ENCODE measurements at places on chromosomes 6 and 20. TPM values are rescaled to one million over a fixed set of nuclear protein-coding genes. Genes with fewer than 3 reads are reported as not detected.

The EPHA7 gene
- 55.4 TPM for total RNA-seq

The SLC22A16 gene
- total RNA-seq: not detected

The EEF1A2 gene
- 0.34 TPM for total RNA-seq

The C20orf141 gene
- not detected for total RNA-seq

DNA sequence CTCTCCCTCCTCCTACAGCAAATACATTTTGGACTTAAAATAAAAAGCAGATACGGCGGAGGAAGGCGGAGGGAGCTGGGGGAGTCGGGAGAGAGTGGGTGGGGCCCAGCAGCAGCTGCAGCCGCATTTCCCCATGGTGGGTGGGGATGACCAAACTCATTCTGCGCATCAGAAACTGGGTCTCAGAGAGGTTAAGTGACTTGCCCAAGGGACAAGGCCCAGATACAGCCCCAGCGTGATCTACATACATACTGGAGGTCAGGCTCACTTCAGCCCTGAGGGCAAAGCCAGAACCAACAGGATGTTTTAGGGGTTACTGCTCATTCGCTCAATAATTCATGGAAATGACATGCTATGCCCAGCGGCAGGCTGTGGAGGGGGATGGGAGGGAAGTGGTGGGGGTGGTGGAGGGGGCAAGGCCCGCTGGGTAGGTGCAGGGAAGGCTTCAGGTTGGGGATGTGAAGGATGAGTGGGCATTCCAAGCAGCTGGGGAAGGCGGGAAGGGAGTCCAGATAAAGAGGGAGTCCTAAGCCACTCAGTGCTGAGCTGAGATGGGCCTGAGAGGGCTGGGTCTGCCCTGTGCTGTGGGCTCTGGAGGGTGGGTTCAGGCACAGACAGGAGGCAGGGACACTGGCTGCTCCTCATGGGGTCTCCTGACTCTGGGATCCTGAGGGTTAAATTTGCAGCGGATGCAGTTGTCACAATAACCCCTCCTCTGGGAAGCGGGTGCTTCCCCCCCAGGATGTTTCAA lies 31.0 kb downstream of the DLGAP4 start:
- no peak for DNase-seq
- no peak overlapping the region for H3K27ac ChIP-seq
- H3K4me1 ChIP-seq: no peaks in the 10 kb centered on the region
- peaks cover 55% of the 10 kb centered on the region for H3K27me3 ChIP-seq
- no peaks in the 10 kb centered on the region for H3K36me3 ChIP-seq

- no peak overlapping the region for H3K27ac ChIP-seq
- H3K4me1 ChIP-seq: peaks cover 4% of the 10 kb centered on the region
- no peak overlapping the region for H3K4me3 ChIP-seq
- peaks cover 2% of the 10 kb centered on the region for H3K27me3 ChIP-seq
Measured at GRCh38 chr6:72035486-72035885, 149.1 kb downstream of the RIMS1 start.

- peaks cover 2% of the 10 kb centered on the region for H3K27me3 ChIP-seq
- DNase-seq: no peak
- H3K27ac ChIP-seq: no peak overlapping the region
- H3K36me3 ChIP-seq: peaks cover 3% of the 10 kb centered on the region
Measured at GRCh38 chr6:160766657-160766988, 64.6 kb downstream of the PLG start.

GRCh38 chr6:148027201-148027600 lies 315.4 kb upstream of the SASH1 start:
- H3K4me1 ChIP-seq: no peaks in the 10 kb centered on the region
- H3K4me3 ChIP-seq: no peak overlapping the region
- no peak overlapping the region for H3K27ac ChIP-seq
- DNase-seq: no peak
- peaks cover 4% of the 10 kb centered on the region for H3K36me3 ChIP-seq
- H3K27me3 ChIP-seq: no peaks in the 10 kb centered on the region

DNA sequence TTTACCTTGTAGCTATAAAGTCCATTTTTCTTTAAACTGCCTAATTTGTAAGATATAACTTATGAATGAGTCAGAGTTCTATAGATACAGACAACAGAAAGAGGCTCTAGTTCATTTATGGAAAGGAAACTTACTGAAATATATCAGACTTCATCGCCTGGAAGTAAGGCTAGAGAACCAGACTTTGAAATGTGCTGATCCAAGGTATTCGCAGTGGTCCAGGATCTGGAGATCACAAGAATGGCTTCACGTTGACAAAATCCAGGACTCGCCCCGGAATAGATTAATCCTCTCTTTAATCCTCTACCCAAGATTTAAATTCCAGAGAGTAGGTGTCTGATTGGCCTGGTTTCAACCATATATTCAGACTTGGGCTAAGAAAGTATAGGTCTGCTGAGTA lies 69.1 kb upstream of the LOC128125822 start:
- no peaks in the 10 kb centered on the region for H3K27me3 ChIP-seq
- no peaks in the 10 kb centered on the region for H3K36me3 ChIP-seq
- H3K4me1 ChIP-seq: no peaks in the 10 kb centered on the region
- no peak for DNase-seq
- H3K4me3 ChIP-seq: no peak overlapping the region
- H3K27ac ChIP-seq: no peak overlapping the region

- peaks cover 9% of the 10 kb centered on the region for H3K4me1 ChIP-seq
- no peak overlapping the region for H3K4me3 ChIP-seq
- no peak overlapping the region for H3K27ac ChIP-seq
- no peaks in the 10 kb centered on the region for H3K36me3 ChIP-seq
Measured at GRCh38 chr6:10373642-10374359, 41.1 kb downstream of the TFAP2A start.

- no peaks in the 10 kb centered on the region for H3K4me1 ChIP-seq
- DNase-seq: no peak
Measured at GRCh38 chr20:21162631-21163030, 36.7 kb downstream of the KIZ start.

GRCh38 chr6:34580707-34581560 lies 24.8 kb upstream of the SPDEF start:
- H3K27ac ChIP-seq: no peak overlapping the region
- H3K36me3 ChIP-seq: no peaks in the 10 kb centered on the region
- no peak overlapping the region for H3K4me3 ChIP-seq
- no peaks in the 10 kb centered on the region for H3K27me3 ChIP-seq

GRCh38 chr20:52631469-52631868 lies 340.7 kb upstream of the TSHZ2 start:
- no peak overlapping the region for H3K27ac ChIP-seq
- no peaks in the 10 kb centered on the region for H3K36me3 ChIP-seq
- no peaks in the 10 kb centered on the region for H3K27me3 ChIP-seq
- H3K4me3 ChIP-seq: no peak overlapping the region
- no peaks in the 10 kb centered on the region for H3K4me1 ChIP-seq
- no peak for DNase-seq

DNA sequence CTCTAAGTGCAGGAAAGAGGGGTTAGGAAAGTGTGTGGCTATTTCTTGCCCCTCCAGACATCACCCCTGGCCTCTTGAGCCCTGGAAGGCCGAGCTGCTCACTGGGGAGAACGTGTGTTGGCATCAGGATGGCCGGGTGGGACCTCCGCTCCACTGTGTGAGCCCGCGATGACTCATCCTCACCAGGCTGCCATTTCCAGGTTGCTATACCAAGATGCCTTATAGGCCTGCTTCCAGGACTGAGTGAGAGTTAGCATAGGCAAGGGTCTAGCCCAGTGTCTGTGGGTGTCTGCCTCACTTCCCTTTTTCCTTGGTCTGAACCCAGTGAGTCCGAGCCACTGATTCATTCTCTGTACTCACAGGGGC lies 105.0 kb downstream of the MRPL14 start:
- no peak overlapping the region for H3K27ac ChIP-seq
- H3K4me3 ChIP-seq: no peak overlapping the region
- no peak for DNase-seq
- peaks cover 2% of the 10 kb centered on the region for H3K36me3 ChIP-seq
- H3K27me3 ChIP-seq: peaks cover 10% of the 10 kb centered on the region
- H3K4me1 ChIP-seq: peaks cover 23% of the 10 kb centered on the region

- no peak overlapping the region for H3K27ac ChIP-seq
- no peak overlapping the region for H3K4me3 ChIP-seq
- no peaks in the 10 kb centered on the region for H3K36me3 ChIP-seq
- no peak for DNase-seq
- H3K4me1 ChIP-seq: no peaks in the 10 kb centered on the region
Measured at GRCh38 chr6:27049863-27050781, 197.4 kb upstream of the PRSS16 start.

DNA sequence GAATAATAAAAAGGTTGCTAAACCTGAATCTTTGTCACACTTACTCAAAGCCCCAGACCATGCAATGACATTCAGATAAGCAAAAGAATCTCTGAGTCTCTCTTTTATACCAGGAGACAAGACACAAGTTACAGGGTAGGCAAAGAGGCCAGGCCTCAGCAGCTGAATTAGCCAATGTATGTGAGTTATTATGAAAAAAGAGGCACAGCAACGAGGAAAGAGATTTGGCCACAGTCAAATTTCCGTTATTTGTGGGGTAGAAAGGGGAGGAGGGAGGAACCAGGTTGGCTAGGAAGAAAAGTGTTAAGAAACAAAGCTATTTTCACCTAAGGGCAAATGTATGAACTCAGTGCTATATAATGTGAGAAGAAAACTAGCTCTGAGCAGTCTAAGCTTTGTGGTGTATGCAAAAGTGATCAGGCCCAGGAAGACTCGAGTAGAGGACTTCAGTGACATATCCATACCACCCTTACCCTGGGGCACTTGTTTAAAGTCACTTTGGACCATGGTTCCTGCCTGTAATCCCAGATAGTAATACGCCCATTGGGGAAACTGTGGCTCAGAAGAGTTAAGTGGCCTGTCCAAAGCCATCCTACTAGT lies 19.1 kb downstream of the IPCEF1 start:
- no peaks in the 10 kb centered on the region for H3K27me3 ChIP-seq
- H3K36me3 ChIP-seq: no peaks in the 10 kb centered on the region
- no peak overlapping the region for H3K4me3 ChIP-seq
- H3K27ac ChIP-seq: no peak overlapping the region
- peaks cover 4% of the 10 kb centered on the region for H3K4me1 ChIP-seq
- DNase-seq: no peak

GRCh38 chr20:48984575-48985219 lies 61.4 kb upstream of the CSE1L start:
- no peaks in the 10 kb centered on the region for H3K27me3 ChIP-seq
- H3K27ac ChIP-seq: no peak overlapping the region
- H3K4me3 ChIP-seq: no peak overlapping the region
- no peak for DNase-seq

DNA sequence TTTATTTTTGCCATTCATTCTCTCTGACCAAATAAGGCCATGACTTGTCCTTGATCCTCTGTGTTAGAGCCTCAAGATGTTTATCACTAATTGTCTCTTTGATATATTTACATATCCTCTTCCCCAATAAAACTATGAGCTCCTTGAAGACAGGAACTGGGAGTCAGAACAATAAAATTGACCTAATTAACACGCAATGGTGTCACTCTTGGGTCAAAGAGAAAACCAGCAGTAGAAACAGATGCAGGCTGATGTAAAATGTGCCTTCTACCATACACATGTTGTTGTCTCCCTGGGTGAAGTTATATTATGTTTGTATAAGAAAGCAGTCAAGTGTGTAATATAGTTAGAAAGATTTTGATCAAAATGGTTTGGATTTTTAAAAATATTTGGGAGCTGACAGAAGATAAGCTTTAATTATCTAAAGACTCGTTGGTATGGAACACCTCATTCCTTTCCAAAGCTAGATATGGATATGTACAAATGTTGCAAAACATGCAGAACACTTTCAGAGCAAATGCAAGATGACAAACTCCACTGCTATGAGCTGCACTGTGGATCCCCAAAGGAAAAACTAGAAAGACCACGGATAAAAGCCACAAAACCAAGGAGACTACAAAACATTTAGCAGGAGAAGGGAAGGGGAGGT lies 109.7 kb upstream of the STMND1 start:
- no peak for DNase-seq
- H3K4me3 ChIP-seq: no peak overlapping the region
- no peaks in the 10 kb centered on the region for H3K4me1 ChIP-seq
- no peak overlapping the region for H3K27ac ChIP-seq
- H3K27me3 ChIP-seq: no peaks in the 10 kb centered on the region
- peaks cover 4% of the 10 kb centered on the region for H3K36me3 ChIP-seq

DNA sequence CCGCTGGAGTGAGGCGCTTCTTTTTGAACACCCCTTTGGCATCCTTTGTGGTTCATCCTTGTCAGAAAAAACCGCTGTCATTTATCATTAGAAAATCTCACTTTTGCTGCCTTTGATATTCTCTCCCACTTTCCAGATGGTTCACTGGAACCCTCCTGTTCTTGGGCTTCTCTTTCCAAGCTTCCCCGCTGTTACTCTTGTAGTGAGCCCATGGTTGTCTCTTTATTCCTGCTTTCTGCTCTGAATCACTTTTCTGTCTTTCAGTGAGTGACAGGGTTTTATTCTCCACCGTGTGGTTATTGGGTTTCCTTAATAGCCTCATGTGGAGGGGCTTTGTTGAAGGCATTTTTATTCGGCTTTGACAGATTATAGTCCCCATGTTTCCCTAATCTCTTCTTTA lies 117.0 kb downstream of the FARS2 start:
- no peaks in the 10 kb centered on the region for H3K36me3 ChIP-seq
- H3K27me3 ChIP-seq: no peaks in the 10 kb centered on the region
- no peak overlapping the region for H3K27ac ChIP-seq
- H3K4me3 ChIP-seq: no peak overlapping the region
- DNase-seq: no peak
- H3K4me1 ChIP-seq: no peaks in the 10 kb centered on the region

GRCh38 chr6:160735523-160735922 lies 33.5 kb downstream of the PLG start:
- no peaks in the 10 kb centered on the region for H3K36me3 ChIP-seq
- DNase-seq: no peak
- H3K27me3 ChIP-seq: peaks cover 8% of the 10 kb centered on the region
- H3K27ac ChIP-seq: no peak overlapping the region

- peaks cover 16% of the 10 kb centered on the region for H3K4me1 ChIP-seq
- H3K36me3 ChIP-seq: no peaks in the 10 kb centered on the region
Measured at GRCh38 chr6:2688401-2689064, 62.2 kb downstream of the MYLK4 start.

DNA sequence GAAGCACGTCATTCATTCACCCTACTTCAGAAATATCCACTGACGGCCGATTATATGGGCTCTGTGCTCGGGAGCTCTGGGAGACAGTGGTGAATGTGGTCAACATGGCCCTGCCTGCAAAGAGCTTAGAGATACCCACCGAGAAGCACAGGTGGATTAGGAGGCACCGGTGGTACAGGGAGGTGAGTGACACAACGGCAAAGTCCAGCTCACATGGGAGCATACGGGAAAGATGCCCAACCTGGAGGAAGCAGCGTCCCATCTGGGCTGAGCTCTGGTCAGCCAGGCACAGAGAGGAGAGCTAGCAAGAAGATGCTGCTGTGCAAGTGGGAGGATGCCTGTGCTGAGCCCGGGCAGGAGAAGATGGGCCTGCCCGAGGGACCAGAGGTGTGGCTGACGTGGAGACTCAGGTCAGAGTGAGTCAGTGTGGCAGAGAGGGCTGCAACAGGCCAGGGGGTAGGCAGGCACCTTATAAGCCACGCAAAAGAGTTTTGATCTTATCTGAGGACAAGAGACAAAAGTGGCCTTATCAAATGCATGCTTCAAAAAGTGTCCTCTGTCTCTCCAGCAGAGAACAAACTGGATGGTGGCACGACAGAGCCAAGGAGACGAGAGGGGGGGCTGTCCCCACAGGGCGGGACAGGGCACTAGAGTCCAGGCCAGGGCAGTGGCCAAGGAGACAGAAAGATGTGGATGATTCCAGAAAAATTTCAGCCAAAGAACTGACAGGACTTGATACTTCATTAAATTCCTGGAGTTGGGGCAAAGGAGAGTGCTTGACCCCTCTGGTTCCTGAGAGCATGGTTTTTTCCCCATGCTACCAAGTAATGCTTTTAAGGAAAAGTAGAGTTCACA lies 214.6 kb upstream of the SNX9 start:
- H3K27me3 ChIP-seq: no peaks in the 10 kb centered on the region
- peaks cover 12% of the 10 kb centered on the region for H3K4me1 ChIP-seq
- H3K36me3 ChIP-seq: no peaks in the 10 kb centered on the region
- DNase-seq: no peak
- H3K27ac ChIP-seq: no peak overlapping the region
